ENCODE measurements at places on chromosomes 1 and 21.
A peak's percentile ranks its signal among the peaks of the same experiment; 100 is the strongest.

DNA sequence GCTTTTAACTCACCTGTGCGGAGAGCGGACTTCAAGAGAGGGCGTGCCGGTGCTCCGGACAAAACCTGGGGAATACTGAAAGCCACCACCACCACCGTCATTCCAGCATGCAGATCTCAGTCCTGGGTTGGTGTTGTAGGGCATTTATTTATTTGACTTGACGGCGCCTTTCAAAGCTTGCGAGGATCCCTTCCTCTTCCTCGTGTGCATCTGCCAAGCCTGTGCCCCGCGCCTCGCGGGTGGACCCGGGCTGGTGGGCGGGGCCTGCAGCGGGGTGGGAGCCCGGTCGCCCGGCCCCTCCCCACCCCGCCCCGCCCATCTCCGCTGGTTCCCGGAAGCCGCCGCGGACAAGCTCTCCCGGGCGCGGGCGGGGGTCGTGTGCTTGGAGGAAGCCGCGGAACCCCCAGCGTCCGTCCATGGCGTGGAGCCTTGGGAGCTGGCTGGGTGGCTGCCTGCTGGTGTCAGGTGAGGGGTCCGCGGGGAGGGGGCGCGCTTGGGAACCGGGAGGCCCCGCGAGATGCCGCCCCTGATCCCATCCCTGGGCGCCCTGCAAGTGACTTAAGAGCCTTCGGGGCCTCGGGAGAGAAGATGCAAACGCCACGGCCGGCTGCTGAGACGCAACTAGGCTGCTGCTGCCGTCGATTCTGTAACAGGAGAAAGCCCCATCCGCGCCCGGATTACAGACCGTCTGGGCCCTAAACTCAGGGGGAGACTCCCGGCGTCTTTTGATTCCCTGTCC, at the start of gene IL10RB:
IL10RB (plus strand) TSS at position 318 of the 739 bp plus-strand sequence; CDS start at position 417, 99 bp downstream.
- peak; percentile 48 for DNase-seq

- peak; percentile 68 for DNase-seq
Measured at GRCh38 chr21:42227909-42228708, 9.2 kb downstream of the ABCG1 start.

DNA sequence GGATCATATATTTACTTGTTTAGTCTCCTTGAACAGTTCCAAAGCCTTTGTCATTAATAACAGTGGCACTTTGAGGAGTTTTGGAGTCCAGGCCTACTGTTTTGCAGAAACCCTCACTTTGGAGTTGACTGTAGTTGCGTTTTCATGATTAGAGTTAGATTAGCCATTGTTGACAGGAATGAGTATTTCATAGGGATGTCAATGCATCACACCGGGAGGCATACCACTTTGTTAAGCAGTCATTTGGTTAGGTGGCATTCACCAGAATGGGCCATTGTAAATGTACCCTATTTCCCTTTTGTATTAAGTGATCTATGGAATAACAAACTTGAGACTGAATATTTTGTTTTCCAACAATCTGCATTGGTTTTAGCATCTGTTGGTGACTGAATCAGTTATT, 11.8 kb downstream of the MRPS6 start:
- no peak for DNase-seq

GRCh38 chr1:111471012-111471411, 2.8 kb upstream of the C1orf162 start:
- no peak for DNase-seq

GRCh38 chr1:235954306-235955283, 87.9 kb upstream of the LYST start:
- no peak for DNase-seq

GRCh38 chr1:173555651-173556305, 47.1 kb downstream of the SLC9C2 start:
- DNase-seq, result no peak

DNA sequence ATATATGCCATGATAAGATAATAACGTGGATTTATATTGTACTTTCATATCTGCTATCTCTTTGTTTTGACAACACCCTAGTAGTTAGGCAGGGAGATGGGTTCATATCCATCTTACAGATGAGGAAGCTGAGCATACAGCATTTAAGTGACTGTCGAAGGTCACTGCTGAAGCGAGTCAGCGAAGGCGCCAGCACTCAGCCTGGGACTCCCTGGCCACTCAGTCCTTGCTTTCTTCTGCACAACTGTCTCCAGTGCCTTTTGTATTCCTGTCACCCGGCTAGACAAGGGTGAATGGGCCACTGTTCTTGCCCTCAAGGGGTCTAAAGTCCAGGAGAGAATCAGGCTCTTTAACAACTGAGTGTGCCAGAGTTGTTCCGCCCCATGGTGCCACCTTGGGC, 3.1 kb downstream of the ARHGEF10L start:
- no peak for DNase-seq

DNA sequence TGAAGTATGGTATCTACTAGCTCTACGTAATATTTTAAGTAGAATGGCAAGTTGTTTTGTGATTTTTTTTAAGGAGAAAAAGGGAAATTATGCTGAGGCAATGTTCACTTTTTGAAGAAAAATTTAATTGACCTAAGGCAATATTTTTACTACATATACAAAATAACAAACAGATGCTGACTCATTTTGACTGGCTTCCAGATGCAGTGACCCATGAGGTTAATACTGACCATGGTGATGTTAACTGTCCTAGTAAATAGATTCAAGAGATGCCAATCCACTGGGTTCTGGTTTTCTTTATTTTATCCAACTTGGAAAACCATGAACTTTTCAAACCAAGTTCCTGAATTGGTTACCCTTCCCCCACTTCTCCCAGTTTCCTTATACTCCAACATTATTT, 154.9 kb downstream of the CRB1 start:
- DNase-seq, result no peak

DNA sequence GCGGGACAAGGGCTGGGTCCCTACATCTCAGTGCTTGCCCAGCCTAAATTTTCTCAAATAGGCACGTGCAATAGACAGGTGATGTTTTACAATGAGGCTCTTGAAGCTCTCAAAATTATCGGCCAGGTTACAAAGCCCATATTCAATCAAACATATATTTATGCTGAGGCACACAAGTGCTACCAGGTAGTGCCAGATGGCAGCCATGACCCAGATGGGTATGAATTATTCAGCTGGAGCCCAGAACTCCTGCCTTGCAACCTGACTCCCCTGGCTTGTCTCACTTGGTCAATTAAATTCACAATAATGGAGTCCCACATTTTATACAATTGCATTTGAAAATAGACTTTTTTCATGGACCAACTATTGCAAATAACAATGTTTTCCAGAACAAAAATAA, 12.3 kb upstream of the ADAM30 start:
- DNase-seq, result no peak

DNA sequence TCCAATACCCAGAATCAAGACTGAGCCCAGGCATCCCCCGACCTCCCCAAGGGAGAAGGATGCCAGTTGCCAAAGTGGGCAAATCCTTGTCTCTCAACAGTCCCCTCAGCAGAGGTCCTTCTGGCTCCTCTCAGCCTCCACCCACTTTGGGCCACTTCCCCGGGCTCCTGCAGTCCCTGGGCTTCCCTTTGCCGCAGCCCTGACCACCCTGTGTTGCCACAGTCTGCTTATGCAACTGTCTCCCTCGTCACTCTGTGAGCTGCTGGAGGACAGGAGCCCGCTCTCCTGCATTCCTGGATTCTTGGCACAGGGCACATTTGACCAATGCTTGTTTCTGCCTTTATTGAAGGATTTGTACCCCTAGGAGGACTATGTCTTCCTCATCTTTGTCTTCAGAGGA, 2.9 kb upstream of the LRP8 start:
- no peak for DNase-seq

- DNase-seq, result no peak
Measured at GRCh38 chr1:37915476-37916093, 31.3 kb downstream of the INPP5B start.

DNA sequence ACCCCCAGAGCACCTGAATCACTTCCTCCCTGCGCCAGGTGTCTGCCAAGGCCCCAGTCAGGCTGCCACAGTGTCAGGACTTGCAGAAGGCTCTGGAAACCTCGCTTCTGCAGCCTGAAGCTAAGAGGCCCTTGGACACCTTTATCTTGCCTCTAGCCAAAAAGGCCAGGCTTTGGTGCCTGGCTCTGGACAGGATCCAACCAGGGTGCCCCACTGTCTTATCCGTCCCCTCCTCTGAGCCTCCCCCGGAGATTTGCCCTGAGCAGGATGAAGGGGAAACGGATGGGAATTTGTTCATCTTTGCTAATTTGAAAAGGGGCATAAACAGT, 12.8 kb upstream of the CLSTN1 start:
- DNase-seq, result no peak

DNA sequence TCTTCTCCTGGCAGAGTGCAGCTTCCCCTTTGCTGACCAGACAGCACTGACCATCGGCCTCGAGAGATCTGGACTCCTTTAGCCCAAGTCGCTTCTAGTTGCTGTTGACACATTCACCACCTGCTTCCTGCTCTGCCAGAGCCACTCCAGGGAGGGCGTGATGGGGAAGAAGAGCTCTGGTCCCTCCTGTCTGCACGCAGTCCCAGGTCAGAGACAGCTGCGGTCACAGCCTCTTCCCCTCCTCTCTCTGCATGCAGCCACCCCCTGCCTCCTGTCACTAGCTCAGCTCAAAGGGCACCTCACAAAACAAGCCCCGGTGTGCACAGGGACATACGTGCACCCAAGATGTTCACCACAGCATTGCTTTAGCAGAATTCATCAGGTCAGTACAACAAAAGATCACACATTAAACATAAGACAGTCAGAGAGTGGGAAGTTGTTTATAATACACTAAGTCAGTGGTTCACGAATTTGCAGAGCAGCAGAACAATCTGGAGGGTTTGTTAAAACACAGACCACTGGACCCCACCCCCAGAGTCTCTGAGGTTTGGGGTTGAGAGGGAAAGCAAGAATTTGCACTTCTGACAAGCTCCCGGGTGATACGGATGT, 132.9 kb downstream of the SYF2 start:
- no peak for DNase-seq

- DNase-seq, result no peak
Measured at GRCh38 chr1:167599957-167600581, 30.0 kb upstream of the RCSD1 start.

- no peak for DNase-seq
Measured at GRCh38 chr1:229666585-229666984, 40.5 kb downstream of the URB2 start.

GRCh38 chr1:172970186-172970585, 80.6 kb downstream of the TNFSF18 start:
- no peak for DNase-seq

GRCh38 chr1:206685769-206686477, 1.2 kb downstream of the MAPKAPK2 start:
- no peak for DNase-seq

- no peak for DNase-seq
Measured at GRCh38 chr1:155209312-155209721, 822 bp downstream of the MTX1 start.

GRCh38 chr1:172004671-172005070, 163.4 kb downstream of the DNM3 start:
- no peak for DNase-seq

DNA sequence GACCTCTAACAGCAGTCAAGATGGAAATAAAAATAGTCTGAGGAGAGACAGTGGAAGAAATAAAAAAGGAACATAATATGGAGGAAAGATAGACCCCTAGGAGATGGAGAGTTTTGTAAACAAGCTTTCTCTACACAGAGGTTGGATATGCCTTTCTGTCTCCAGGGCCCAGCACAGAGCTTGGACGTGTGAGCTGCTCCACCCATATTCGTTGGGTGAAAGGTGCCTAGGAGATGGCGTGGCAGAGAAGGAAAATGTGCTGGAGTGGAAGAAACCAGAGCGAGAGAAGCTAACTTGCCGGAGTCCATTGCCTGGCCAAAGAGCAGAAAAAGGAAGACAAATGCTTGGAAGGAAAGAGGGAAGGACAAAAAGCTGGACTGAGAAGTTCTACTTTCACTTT, 78.3 kb upstream of the LMO4 start:
- no peak for DNase-seq

DNA sequence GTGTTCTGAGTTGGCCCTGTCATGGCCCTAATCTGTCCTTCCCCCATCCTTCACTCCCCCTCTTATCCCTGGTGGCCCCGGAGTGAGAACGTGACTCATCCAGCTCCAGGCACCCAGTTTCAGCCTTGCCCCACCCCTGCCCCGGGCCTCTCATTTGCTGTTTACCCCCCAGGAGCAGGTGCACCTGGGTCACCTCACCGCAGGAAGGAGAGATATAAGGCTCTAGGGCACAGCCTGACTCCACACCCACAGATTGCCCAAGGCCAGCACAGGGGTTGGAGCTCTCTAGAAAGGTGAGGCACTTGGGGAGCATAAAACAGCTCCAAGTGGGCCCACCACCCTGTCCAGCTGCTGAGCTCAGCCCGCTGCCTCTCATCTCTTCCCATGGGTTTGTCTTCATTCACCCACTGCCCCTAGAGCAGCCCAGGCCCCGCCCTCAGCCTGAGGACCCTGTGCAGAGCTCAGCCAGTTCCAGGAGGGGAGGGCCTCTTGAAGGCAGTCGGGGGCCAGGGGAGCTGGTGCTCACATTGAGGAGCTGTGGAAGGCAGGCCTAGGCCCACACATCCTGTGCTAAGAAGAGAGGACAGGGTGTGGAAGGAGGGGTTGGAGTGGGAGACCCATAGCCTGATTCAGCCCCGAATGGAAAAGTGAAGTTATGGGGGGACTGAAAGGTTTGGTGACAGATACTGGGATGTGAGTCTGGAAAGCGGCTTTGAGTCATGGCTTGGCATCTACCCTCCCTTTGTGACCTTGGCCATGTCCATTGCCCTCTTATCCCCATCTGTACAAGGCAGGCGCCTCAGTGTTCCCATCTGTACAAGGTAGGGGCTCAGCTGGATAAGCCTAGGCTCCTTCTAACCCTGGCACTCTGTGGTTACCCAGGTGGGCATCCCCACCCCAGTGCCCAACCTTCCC, 16.1 kb upstream of the GPR37L1 start:
- DNase-seq, result no peak

DNA sequence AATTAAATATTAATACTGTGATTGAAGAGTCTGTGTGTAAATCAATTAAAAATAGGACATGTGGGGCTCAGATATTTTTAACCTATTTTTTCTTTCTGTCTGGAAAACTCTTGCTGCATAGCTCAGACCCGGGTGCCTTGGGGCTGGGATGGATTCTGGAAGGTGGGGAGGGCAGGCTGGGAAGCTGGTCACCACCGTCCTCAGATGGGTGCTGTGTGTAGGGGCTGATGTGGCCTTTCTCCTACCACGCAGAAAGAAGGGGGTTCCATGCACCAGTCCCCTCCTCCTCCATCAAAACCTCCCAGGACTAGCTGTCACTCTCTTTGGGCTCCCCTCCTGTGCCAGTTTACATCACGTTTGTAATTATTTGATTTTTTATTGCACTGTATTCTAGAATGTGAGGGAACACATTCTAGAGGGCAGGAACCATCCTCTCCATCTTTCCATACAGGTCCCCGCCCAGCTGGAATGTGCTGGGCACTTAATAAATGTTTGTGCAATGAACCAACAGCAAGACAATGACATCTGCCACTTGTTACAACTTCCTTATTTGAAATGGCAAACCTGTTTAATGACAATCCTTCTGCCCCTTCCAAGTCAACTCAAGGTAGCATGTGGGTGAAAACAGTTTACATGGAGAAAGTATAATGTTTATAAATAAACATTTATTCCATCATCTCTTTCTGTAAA, 104.3 kb downstream of the EDEM3 start:
- no peak for DNase-seq

- DNase-seq, result no peak
Measured at GRCh38 chr21:44870748-44871495, 2.6 kb downstream of the PTTG1IP start.

- no peak for DNase-seq
Measured at GRCh38 chr21:42007356-42007940, 2.7 kb downstream of the ZBTB21 start.
